Thymus (tissue), 14 donors: ENCODE measurements at places on chromosomes 2 and 18. TPM values are rescaled to one million over a fixed set of nuclear protein-coding genes. Genes with fewer than 3 reads are reported as not detected.
A peak's percentile ranks its signal among the peaks of the same experiment; 100 is the strongest.

DNA sequence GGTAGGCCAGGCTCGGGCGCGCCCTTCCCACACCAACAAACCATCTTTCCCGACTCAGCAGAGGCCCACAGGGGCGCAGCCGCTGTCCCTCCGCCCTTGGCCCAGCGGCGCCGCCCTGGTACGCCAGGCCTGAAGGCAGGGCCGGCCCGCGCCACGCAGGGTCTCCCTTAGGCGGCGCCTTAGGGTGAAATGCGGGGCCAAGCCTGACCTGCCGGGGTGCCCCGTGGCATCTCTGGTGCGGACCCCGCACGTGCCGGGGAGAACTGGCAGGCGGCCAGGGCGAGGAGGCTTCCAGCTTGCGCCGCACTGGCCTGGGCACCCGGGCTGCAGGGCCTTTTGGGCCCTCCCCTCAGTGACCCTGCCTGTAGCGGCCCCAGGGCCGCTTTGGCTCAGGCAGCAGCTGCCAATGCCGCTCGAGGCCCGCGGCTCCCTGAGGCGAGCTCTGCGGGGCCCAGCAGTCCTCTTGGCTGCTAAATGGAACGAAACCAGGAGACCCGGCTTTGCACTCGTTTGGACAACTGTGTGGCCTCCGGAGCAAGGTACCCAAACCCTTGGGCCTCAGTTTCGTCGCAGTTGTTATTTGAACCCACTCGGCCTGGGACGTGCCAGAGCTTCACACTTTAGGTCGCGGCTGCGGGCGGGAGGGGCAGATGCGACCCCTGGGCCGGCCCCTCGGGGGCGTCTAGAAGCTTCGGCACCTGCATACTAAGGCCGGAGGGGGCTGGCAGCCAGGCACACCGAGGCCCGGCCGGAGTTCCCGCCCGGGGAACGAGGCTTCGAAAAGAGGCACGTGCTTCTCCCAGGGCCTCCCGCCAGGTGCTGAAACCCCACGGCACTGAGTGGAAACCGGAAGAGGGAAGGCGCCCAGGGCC lies 8.5 kb downstream of the OTX1 start:
- no peak for DNase-seq

GRCh38 chr2:12331698-12332097 lies 385.0 kb upstream of the TRIB2 start:
- no peak for DNase-seq

DNA sequence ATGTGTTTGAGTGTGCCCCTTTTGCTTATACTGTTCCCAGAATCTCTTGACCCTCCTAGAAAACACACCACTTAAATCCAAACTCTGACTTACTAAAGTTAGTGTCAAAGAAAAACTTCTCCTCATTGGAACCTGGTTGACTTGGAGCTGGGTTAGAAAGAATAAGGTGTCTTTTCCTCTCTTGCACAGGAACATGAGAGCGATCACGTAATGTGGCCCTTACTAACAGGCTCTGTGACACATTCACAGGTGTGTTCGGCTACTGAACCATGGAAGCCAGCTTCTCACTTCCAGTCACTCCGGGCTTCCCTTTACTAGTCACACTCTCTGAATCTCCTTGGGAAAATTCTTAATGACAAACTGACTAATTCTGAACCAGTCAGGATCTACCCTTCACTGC lies 5.4 kb upstream of the POU3F3 start:
- no peak for DNase-seq

DHRS9 gene
- 0.85 TPM for total RNA-seq

AP1S3 gene
- total RNA-seq, result 2.5 TPM

DNA sequence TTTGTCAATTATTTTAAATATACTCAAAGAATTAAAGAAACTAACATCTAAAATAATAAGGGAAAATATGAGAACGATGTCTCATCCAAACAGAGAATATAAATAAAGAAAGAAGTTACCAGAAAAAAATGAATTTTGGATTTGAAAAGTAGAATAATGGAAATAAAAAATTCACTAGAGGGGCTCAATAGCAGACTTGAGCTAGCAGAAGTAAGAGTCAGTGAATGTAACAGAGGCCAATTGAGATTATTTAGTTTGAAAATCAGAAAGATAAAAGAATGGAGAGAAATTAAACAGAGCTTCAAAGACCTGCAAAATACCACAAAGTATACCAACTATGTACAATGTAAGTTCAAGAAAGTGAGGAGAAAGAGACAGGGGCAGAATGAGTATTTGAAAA lies 333.6 kb downstream of the GPD2 start:
- DNase-seq, result no peak

- DNase-seq, result peak; percentile 19
Observed at GRCh38 chr2:179239195-179239594, 25.4 kb downstream of the SESTD1 start.

DNA sequence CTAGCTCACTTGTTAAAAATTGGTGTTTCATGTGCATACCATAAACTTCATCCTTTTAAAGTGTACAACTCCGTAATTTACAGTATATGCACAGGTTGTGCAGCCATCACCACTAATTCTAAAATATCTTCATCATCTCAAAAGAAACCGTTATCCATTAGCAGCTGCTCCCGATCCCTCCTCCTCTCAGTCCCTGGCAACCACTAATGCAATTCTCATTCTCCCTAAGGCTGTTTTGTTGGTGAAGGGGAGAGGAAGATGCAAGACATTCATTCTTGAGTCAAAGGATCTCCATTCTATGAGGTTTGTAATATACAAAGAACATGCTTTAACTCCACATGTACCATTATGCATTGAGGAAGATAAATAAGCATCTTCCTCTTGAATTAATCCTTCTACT lies 48.6 kb downstream of the RNU4ATAC start:
- no peak for DNase-seq

CDK15 gene
- total RNA-seq, result 0.19 TPM

GALR1 gene
- total RNA-seq, result 0.05 TPM

GRCh38 chr2:237539681-237540080 lies 26.7 kb upstream of the PRLH start:
- no peak for DNase-seq

DNA sequence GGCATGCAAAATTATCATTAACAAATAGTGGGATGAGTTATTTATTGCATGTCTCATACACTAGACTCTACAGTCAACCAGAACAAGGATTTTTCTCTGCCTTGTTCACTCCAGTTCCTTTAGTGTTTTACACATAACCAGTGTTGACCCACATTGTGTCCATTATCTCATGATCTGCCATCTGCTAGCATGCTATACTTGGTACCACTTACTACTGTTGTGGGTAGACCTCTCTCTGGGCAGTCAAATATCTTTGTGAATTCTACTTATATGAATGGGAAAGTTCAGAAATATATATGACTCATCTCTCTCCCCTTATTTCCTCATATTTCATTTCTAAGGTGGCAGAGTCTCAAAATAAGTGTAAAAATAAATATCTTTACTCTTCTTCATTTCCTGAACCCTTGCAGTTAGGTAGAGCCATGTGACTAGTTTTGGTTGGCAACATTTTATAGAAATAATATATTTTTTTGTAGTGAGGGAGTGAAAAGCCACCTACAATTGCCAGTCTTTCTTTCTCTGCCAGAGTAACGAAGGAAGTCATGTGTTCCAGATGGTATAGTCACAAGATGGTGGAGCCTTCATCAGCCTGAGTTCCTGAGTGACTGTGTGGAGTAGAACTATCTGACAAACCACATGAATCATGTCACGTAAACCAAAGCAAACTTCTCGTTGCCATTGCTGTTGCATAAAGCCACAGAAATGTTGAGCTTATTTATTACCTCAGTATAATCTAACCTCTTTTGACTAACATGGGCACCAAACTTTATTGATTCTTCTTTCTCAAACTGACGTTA lies 704.0 kb downstream of the RNF144A start:
- no peak for DNase-seq

DNA sequence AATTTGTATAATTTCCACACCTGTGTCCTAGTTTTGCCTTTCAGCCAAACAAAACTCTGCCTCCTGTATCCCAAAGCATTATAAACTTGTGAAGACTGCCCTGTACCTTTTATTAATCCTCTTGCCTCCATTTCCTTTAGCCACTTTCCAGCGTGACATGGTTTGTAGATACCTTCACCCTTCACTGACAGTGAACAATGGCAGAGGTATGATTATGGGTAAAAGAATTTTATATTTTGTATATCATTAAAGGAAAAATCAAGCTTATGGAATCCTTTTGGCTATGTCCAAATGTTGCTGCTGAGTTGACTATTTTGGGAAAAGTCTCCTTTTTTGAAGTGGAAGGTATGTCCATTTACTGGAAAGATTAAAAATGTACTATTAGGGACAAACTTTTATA lies 251.7 kb downstream of the HNMT start:
- no peak for DNase-seq

MOCOS gene
- total RNA-seq, result 0.19 TPM

GRCh38 chr2:65661980-65662653 lies 229.7 kb upstream of the SPRED2 start:
- no peak for DNase-seq

DNA sequence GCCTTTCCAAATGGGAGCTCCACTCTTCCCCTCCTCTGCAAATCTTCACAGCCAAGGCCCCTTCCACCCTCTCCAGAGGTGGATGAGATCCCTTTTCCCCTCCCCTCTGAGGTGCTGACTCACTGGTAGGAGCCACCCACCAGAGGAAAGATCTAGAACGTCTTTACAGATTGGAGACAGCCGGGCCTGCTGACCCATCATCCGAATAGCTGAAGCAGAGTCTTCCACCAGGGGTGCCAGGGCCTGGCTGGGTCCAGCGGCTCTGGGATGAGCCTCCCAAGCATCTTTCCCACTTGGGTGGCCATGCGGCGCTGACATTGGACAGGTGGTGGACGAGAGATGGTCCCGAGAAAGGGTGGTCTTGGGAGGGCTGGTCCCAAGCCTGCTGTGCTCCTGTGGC lies 9.0 kb downstream of the ERFE start:
- DNase-seq, result no peak

GRCh38 chr2:6626401-6627012 lies 239.2 kb downstream of the CMPK2 start:
- DNase-seq, result no peak

DNA sequence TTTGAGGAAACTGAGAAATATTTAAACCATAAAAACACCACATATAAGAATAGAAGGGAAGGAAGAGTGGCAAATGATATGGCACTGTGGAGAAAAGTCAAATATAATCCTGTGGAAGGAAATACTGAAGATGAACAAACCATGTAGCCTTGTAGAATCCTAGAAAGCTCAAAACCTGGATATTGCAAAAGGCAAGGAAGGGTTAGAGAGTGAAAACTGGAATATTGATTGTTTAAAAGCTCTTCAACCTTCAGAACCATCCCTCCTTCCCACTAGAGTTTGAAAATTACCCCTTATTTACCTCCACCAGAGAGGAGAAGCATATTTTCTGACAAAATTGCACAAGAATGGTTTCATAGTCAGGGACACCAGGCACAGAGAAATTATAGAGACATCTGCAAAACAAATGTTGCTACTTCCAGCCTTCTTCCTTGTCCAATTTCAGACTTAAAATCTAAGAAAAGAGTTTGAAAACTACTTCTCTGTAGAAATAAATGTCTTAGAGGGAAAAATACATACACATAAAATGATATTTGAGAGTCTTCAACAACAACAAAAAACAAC lies 48.0 kb downstream of the ANTXR1 start:
- no peak for DNase-seq

DNA sequence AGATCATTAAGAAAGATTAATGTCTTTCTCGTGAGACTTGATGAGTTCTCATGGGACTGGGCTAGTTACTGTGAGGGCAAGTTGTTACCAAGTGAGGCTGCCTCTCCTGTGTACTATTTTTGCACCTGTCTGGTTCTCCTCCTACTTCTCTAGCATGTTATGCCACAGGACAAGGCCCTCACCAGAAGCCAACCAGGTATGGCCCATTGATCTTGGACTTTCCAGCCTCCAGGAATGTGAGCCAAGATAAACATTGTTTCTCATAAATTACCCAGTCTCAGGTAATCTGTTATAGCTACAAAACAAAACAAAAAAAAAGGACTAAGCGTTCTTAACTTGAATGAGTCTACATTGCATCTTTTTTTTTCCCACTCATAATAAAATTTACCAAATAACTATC lies 184.1 kb downstream of the CDH7 start:
- DNase-seq, result no peak

DNA sequence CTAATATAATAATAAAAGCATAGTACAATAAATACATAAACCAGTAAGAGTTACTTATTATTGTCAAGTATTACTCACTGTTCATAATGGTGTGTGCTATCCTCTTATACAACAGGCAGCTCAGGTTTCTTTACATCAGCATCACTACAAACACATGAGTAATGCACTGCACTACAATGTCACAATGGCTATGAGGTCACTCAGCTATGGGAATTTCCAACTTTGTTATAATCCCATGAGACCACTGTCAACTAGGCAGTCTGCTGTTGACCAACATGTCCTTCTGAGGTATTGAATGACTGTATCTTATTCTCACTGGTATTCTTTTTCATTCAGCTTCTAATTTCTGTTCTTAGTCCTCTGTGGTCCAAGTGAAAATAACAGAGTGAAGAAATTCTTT lies 250.4 kb upstream of the DSEL start:
- DNase-seq, result no peak

EPB41L3 gene
- 17.8 TPM for total RNA-seq
